Cardiac muscle cell (in vitro differentiated cells and primary cell): ENCODE measurements at places on chromosomes 1 and 21. TPM values are rescaled to one million over a fixed set of nuclear protein-coding genes. Genes with fewer than 3 reads are reported as not detected.

- DNase-seq: peak; percentile 46
Observed at GRCh38 chr1:14094611-14095400, 394.8 kb downstream of the PRDM2 start.

GRCh38 chr1:180225403-180225802 lies 4.7 kb upstream of the LHX4 start:
- DNase-seq: no peak

TMEM79 gene
- 2.6 and 4.0 TPM in 2 replicates for total RNA-seq

- no peak for DNase-seq
Observed at GRCh38 chr1:231507476-231508355, 20.8 kb upstream of the TSNAX start.

GRCh38 chr1:119001181-119002027 lies 13.3 kb upstream of the TBX15 start:
- DNase-seq: no peak

GRCh38 chr1:2927393-2928360 lies 93.6 kb upstream of the ACTRT2 start:
- no peak for DNase-seq
